NCI-H187 treated with DMSO at 0.1 percent for 48 hours (cell line): ENCODE measurements at places on chromosomes 5 and 9.

GRCh38 chr5:40141896-40142295, 537.8 kb upstream of the PTGER4 start:
- DNase-seq = no peak

DNA sequence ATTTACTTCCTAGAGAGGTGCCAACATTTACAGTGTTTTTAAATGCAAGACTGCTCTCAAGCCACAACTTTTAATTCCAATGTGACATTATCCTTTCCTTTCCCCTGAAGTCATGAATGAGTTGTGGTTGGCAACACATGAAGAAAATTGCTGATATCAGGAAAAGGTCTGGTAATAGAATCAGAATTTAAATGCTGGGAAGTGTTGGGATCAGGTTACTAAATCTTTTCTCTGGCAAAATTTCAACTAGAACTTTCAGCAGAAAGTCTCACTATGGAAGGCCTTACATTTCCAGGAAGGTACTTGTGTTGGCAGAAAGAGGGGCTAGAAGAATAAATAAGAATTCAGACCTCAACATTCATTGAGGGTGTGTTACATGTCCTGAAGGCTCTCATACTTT, 10.6 kb upstream of the SLC44A1 start:
- no peak for DNase-seq

GRCh38 chr9:72356041-72356582, 8.9 kb downstream of the ZFAND5 start:
- DNase-seq = no peak

- DNase-seq = no peak
Measured at GRCh38 chr9:114177423-114178064, 22.2 kb downstream of the COL27A1 start.

DNA sequence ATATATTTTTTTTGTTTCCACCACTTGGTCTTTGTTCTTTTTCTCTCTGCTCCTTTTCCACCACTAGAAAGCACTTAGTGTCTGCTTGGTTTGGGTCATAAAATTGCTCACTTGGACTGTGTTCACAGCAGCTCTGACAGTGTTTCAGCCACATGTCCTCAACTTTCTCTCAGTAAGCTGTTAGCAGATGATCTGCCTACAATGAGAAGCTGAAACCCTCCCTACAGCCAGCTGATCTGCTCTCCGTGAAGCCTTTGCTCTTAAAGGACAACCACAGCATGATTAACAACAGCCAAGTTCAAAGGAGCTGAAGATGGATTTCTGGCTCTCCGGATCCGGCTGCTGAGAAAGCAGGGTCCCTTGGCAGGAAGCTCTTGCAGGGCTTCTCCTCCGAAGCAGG, 31.6 kb downstream of the PRLR start:
- no peak for DNase-seq

GRCh38 chr9:119003882-119004617, 365.2 kb downstream of the BRINP1 start:
- no peak for DNase-seq

- DNase-seq = no peak
Measured at GRCh38 chr5:51159164-51159563, 224.1 kb upstream of the ISL1 start.

DNA sequence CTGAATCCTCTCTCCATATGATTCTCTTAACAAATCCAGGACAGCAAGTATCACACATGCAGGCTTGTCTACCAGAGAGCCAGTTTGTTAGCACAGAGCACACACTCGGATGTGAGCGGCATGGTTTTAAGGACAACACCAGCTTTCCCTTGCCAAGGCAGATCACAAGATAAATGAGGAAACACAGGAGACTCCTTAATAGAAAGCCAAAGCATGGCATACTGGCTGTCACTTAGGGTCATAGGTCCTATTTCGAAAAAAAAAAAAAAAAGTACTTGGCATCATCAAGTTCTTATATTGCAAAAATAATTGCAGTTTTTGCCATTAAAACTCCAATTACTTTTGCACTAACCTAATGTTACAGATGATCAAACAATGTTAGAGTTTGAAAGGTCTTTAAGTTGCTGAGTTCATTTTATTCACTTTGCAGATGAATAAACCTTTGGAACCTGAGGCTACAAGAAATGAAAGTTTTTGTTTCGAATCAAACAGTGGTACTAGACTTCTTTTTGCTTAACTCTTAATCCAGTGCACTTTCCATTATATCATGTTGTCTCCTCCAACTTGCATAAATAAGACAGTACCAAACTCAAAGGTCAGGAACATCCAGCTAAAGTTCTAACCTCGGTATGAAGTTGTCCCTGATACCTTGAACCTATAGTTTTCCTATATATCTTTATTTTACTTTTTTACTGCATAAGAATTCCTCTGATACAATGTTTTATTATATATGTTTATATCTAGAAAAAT, 138.5 kb downstream of the MPDZ start:
- no peak for DNase-seq

DNA sequence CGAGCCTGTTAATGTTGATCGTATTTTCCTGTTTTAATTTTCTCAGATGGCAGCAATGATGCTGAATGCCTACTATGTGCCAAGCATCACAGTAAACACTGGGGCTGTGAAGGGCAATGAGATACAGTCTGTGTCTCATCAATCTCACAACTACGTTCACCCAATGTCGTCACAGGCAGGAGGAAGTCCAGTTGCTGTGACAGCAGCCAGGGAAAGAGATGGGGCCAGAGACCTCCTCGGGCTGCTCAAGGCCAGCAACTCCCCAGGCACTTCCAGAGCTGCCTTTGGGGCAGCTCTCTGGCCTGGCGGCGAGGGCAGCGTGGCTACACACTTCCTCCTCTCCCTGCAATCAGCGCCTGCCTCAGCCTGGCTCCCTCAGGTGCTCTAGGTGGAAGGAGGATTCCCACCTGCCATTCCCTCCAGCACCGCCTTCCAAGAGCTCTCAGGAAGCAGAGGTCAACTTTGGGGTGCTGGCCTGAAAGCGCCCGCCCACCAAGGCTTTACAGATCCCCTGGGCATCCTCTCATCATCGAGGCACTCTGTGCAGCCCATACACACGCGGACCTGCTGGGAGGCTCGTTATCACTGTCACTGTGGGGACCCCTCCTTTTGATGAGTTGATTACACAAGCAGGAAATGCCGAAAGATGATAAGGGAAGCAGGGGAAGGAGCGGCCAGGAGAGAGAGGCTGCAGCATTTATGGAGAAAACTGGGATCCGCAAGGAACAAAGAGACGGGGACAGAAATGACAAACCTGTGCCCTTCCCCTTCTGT, 159.2 kb downstream of the ZDHHC21 start:
- no peak for DNase-seq

DNA sequence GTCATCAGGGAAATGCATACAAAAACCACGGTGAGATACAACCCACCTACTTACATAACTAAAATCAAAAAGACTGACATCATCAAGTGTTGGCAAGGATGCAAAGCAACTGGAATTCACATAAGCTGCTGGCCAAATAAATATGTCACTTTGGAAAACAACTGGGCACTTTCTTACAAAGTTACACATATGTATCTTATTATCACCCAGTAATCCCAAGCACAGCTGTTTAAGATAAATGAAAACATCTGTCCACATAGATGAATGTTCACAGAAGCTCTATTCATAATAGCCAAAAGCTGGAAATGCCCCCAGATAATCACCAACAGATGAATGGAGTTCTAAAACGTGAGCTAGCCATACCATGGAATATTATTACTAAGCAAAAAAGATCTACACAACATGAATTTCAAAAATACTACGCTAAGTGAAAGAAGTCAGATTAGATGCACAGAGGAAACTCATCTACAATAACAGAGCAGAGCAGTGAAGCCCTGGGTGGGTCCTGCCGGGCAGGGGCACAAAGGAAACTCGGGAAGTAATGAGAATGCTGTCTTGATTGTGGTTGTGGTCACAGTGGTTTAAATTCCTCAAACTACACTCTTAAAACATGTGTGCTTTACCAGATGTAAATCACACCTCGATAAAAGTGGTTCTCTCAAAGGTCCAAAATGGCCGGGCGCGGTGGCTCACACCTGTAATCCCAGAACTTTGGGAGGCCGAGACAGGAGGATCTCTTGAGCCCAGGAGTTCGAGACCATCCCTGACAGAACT, 8.5 kb downstream of the CAMSAP1 start:
- DNase-seq = no peak

GRCh38 chr5:58752104-58752503, 169.2 kb downstream of the RAB3C start:
- no peak for DNase-seq

DNA sequence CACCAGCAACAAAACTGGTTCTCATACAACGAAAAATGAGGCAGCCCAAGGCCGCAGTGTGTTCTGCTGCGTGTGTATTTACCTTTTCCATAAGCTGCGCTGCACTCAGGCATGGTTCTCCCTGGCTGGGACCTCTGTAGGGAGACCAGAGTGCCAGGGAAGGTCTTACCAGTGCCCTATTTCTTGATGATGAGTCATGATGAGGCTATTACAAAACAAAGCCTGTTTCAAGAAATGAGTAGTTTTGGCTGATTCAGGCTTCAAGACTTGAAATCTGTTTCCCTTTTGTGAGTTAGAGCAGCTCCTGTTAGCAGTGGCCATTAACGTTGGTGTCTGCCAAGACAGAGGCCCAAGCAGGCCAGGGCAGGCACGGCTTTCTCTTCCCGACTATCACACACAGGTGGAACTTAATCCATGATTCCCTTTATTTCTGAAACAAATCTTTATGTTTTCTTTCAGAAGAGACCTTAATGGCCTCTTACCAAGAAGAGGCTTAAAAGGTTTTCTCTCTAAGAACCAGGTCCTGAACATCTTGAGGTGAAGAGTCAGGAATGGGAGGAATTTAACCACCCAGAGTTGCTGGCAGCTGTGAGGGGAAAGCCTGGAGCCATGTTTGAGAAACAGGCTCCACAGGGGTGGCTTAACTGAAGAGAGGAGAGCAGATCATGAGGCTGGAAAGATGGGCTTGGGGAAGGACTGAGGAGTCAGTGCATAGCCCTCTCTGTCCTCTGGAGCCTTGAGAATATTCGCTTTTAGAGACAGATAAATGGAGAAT, 41.4 kb upstream of the TIFAB start:
- no peak for DNase-seq

DNA sequence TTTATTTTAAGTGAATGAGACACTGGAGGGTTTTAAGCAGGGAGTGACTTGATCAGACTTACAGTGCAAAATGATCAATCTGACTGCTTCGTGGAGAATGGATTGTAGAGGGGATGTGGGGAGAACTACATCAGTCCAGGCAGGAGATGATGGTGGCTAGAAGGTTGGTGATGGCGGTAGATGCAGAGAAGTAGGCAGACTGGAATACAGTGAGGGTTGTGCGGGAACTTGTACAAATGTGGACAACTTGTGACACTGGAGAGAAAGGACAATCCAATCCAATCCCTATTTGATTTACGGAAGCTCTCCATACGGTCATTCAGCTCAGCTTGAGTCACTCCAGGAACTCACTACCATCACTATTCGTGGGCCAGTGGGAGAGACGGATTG, 593 bp downstream of the TIGD6 start:
- no peak for DNase-seq

DNA sequence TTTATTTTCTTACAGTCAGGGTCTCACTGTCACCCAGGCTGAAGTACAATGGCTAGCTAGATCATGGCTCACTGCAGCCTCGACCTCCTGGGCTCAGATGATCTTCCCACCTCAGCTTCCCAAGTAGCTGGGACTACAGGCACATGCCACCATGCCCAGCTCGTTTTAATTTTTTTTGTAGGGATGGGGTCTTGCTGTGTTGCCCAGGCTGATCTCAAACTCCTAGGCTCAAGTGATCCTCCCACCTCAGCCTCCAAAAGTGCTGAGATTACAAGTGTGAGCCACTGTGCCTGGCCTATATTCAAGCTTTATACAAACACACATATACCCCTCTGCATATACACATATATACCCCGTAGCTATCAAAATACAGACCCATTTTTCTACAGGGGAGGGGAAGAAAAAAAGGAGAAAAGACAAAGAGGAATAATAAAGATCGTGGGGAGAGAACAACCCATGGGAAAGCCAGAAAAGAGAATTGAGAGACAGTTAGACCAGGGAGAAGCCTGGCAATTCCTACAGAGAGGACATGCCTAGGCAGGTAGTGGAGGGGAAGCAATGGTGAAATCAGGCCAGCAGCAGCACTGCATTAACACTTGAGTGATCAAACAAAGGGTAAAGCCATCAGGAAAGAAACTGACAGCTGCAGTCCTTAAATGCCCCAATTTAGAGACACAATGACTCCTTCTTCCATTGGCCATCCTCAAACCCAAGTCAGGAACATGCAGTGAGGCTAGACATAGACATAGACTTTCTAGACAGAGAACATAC, 102.7 kb downstream of the EFNA5 start:
- no peak for DNase-seq

GRCh38 chr5:56148453-56148971, 84.6 kb downstream of the ANKRD55 start:
- DNase-seq = peak; percentile 97

- DNase-seq = no peak
Measured at GRCh38 chr5:153498516-153498915, 8.0 kb downstream of the GRIA1 start.

DNA sequence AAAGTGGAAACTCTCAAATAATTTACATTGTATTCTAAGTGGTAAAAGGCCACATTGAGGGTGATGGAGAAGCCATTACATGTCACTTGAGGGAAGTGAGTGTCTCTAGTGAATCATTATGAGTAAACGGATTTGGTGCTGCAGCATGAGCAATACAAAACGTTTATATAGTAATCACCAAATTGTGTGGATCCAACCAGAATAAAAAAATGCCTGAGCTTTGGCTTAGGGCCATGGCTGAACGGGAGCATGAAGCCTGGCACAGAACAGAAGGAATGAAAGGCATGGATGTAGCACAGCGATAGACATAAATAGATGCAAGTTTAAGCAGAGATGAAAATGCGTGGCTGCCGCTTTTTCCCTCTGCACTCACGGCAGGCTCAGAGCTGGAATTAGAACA, 58.3 kb downstream of the PTTG1 start:
- no peak for DNase-seq

GRCh38 chr9:70073193-70073592, 29.5 kb downstream of the MAMDC2 start:
- DNase-seq = no peak

DNA sequence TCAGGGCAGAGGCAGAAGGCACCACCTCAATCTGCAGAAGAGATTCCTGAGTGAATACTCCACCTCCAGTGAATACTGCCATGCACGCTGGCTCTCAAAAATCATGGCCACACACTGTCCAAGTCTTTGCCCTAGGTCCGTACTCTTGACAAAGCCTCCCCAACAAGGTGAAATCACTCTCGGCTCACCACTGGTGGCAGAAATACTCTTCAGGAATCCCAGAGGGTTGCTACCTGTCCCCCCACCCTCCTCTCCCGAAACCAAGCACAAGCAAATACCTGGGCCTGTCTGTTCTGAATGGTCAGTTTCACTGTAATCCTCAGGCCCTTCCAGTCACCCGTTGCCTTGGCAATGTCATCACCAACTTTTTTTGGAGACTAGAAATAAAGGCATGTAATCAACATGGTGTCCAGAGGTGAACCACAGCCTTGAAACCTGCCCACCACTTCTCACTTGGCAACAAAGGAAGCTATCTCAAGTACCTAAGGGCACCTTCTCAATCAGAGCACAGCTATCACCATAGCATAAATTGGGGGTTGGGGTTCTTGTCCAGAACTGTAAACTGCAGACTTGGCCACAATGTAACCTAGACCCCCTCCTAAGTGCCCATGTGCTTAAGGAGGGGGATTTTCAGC, 1.8 kb downstream of the RPL12 start:
- no peak for DNase-seq

- DNase-seq = no peak
Measured at GRCh38 chr5:176817841-176818377, 7.5 kb downstream of the UNC5A start.
